ENCODE measurements at places on chromosomes 16 and 17.

DNA sequence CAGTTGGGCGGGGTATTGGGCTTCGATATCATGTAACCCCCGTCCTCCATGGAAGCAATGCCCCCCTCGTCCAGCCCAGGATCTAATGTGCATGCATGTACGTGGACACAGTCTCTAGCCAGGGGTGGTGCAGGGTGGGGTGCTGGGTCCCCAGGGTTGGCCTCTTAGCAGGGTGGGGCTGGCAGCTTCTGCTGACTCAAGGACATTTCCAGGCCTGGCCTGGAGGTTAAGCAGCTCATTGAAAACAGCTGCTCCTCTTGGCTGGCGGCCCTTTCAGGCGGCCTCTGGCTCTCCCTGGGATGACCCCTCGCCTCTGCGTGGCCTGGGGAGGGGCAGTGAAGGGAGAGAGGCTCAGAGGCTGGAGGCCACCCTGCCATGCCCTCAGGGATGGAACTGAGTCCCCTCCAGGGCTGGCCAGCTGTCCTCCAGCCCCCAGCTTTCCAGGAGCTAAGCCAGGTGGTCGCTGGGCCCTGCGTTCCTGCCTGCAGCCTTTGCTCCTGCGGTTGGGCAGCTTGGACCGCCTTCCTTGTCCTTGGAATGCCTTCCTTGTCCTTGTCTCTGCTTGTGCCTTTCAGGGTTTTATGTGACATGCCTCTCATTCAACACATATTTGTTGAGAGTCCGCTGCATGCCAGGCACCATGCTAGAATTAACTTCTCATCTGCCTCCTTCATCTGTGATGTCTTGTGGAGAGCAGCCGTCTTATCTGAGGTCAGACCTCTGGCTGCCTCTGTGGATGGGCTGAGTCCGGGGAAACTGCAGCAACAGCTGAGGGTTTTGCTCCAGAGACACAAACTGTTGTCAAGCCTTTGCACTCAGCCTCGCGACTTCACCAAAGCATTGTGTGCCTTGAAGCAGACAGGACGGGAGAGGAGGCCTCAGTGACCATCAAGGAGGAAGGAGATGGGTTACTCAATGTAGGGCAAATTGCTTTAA lies 26.6 kb downstream of the MRC2 start:
- no peak for DNase-seq

GRCh38 chr16:9772526-9773225 lies 409.6 kb downstream of the GRIN2A start:
- DNase-seq: no peak

DNA sequence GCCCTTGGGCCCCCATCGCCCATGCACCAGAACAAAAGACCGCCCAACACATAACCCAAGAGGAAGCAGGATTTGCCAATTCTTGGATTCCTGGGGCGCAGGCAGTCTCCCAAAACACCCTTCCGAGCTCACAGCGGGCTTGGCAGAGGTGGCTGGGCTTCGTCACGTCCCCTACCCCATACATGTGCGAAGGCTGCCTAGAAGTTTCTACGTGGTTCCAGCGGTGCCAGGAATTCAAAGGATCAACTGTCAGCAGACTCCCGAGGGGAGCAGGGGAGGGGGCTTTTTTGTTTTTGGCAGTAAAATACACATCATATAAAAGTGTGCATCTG lies 80.8 kb upstream of the PLCG2 start:
- DNase-seq: no peak

GRCh38 chr17:32870027-32870670 lies 6.8 kb downstream of the MYO1D start:
- no peak for DNase-seq

GRCh38 chr16:79607587-79607986 lies 7.0 kb upstream of the MAF start:
- DNase-seq: no peak

GRCh38 chr17:68805609-68806008 lies 149.6 kb downstream of the ABCA8 start:
- DNase-seq: no peak

- DNase-seq: no peak
These were observed 119.6 kb downstream of the PPM1E start for GRCh38 chr17:58875261-58875660.

- DNase-seq: no peak
These were observed 85.9 kb downstream of the TMEM132E start for GRCh38 chr17:34665150-34665806.

- peak; percentile 7 for DNase-seq
These were observed 96.9 kb downstream of the RAB11FIP4 start for GRCh38 chr17:31488264-31488981.

DNA sequence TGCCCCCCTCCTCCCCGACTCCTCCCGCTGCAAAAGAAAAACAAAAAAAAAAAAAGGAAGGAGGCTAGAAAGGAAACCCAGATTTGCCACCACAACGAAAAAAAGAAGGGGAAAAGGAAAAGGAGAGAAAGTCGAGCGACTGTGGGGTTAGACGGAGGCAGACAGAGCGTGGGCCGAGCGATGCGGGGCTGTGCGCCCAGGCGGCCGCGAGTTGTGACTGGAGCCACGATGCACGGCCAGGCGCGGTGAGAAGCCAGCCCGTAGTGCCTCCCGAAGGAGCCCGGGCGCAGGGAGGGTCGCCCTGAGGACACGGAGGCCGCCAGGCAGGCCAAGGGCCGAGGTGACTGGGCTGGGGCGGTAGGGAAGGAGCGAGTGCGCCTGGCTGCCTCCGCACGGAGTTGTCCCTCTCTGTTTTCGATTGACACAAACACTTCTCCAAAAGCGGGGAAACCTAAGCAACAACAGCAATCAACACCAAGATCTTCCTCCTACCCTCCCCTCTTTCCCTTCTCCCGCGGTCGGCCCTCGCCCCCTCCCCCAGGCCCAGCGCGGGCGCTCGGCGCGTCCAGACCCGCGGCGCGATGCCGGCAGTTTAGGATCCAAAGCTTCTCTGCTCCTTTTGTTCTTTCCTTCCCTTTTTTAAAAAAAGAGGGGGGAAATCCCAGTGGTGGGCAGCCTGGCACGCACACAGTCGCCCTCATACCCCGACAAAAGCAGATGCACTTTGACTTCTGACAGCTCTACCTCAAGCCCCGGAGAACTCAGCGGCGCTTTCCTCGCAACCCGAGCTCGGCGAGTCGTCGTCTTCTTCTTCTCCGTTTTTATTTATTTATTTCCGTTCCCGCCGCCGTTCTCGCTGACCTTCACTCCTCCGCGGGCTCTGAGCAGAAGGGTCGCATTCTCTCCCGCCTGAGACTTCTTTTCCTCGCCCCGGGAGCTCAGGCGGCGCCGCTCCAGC lies at the start of gene LHX1:
TSS of gene LHX1 (plus strand) at position 475 of the 958 bp plus-strand sequence. CDS start 723 bp downstream, outside the sequence.
- no peak for DNase-seq

DNA sequence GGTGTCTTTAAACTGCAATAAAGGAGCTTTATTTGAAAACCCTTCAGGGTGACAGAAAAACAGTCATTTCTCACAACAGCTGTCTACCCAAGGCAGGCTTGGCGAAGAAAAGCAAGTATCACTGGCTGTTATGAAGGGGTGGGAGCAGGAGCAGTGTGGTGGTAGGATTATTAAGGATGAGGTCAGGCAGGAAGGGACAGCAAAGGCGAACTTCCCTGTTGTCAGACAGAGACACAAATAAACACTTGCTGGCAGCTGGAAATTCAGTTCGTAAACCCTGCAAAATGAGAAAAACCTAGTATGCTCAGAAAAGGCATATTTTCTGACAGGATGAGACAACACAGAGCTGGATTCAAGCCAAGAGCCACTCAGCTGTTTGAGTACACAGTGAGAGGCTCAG lies 416.3 kb upstream of the CDH5 start:
- DNase-seq: no peak

DNA sequence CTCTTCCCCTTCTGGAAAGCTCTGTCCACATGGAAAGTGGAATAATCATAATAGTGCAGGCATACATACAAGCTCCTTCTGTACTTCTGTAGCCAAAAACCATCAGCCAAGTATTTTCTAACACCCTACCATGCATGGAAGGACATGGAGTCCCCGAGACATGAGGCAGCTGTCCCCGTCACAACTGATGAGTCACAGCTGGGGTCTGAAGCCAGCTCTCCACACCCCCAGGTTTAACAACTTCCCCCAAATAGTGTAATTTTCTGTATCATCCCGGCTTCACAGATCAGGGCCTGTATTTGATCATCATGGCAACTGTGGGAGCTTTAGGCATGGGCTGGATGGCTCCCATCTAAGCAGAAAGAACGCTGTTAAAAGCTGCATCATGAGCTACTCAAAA lies 16.6 kb downstream of the C16orf96 start:
- no peak for DNase-seq

GRCh38 chr16:67146523-67147357 lies 4.1 kb downstream of the B3GNT9 start:
- no peak for DNase-seq

DNA sequence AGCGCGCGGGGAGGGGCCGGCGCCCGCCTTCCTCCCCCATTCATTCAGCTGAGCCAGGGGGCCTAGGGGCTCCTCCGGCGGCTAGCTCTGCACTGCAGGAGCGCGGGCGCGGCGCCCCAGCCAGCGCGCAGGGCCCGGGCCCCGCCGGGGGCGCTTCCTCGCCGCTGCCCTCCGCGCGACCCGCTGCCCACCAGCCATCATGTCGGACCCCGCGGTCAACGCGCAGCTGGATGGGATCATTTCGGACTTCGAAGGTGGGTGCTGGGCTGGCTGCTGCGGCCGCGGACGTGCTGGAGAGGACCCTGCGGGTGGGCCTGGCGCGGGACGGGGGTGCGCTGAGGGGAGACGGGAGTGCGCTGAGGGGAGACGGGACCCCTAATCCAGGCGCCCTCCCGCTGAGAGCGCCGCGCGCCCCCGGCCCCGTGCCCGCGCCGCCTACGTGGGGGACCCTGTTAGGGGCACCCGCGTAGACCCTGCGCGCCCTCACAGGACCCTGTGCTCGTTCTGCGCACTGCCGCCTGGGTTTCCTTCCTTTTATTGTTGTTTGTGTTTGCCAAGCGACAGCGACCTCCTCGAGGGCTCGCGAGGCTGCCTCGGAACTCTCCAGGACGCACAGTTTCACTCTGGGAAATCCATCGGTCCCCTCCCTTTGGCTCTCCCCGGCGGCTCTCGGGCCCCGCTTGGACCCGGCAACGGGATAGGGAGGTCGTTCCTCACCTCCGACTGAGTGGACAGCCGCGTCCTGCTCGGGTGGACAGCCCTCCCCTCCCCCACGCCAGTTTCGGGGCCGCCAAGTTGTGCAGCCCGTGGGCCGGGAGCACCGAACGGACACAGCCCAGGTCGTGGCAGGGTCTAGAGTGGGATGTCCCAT lies 232.8 kb downstream of the SEC14L1 start:
- no peak for DNase-seq

- no peak for DNase-seq
These were observed 96.2 kb downstream of the BANP start for GRCh38 chr16:88047462-88047861.

DNA sequence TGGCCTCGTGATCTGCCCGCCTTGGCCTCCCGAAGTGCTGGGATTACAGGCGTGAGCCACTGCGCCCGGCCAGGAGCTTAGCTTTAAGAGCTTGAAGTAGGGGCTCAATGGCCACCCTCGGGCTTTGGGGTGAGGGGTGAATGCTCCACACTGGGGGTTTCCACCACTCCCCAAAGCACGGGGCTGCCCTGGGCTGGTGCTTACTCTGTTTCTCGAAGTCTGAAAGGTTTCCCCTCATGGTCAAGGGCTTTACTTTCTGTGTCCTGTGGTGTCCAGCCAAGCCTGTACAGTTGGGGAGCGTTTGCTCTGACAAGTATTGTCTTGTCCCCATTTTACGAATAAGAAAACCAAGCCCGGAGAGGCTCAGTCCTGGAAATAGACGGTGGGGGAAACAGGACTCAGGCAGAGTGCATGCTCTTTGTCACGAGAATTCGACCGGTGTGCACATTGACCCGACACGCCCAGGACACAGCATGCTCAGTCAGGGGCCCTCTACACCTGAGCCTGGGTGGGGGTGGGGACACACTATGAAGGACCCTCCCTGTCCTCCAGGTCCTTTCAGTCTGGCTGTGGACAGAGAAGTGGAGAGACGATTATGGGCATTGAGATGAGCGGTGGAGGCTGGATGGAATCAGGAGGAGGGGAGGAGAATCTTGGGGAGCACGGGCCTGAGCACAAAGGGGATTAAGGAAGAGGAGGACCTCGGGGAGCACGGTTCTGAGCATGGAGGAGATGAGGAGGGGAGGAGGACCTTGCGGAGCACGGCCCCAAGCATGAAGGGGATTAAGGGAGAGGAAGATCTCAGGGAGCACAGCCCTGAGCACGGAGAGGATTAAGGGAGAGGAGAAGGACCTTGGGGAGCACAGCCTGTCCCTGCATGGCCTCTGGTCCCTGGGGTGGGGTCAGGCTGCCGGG lies 7.5 kb downstream of the CD7 start:
- DNase-seq: no peak

- DNase-seq: no peak
These were observed 3.8 kb downstream of the PMP22 start for GRCh38 chr17:15261258-15261801.

DNA sequence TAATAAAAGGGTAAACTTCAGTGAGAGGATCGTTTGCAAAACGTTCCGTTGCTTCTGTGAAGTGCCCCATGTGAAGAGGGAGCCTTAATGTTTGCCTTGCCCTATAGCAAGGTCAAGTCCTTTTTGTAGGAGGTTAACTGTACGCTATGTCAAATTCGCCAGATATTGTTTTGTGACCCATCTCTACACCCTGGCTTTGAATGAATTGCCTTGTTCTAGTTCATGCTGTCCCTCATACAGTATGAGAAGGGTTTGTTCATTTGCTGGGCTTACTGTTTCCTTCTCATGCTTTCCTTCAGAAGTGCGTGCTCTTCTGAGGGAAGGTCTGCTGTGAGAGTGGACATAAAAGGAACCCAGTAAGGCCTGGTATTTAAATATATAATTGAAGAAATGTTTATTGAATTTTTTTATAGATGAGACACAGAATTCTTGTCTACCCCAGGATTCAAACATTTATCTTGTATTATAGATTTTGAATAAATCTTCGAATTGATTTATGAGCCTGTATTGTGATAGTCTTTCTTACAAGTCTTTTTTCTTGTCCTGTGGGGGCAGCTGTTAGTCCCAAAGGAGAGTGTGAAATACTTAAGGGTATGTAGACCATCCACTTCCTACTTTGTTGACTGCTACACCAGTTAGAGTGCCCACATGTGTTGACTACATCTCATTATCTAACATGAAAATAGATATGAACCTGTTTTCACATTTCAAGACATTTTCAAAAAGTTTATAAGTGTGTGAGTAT lies 1.7 kb downstream of the MAP3K3 start:
- no peak for DNase-seq

- no peak for DNase-seq
These were observed 497.5 kb upstream of the SALL1 start for GRCh38 chr16:51648526-51648925.

GRCh38 chr16:27433636-27434035 lies 31.7 kb downstream of the IL21R start:
- no peak for DNase-seq

GRCh38 chr17:56260376-56261002 lies 107.2 kb downstream of the ANKFN1 start:
- no peak for DNase-seq

DNA sequence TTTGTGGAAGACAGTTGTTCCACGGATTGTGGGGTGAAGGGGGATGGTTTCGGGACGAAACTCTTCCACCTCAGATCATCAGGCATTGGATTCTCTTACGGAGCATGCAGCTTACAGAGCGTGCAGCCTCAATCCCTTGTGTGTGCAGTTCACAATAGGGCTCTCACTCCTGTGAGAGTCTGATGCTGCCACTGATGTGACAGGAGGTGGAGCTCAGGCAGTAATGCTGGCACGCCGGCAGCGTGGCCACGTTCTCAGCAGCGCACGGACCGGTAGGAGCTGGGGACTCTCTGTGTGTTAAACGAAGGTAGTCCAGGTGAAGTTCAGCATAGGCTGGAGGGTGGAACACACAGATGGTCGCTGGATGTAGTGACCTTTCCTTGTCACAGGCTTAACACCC lies 37.8 kb downstream of the SEC14L1 start:
- DNase-seq: no peak

All from stimulated activated CD8-positive, alpha-beta memory T cell treated with anti-CD3 and anti-CD28 coated beads, Interleukin-7, amount 100 ng/mL, for 4 hours (primary cell).